Lung (tissue), 17 donors: ENCODE measurements at places on chromosomes 12 and 14.
A peak's percentile ranks its signal among the peaks of the same experiment; 100 is the strongest.

- DNase-seq: peak; percentile 45
Measured at GRCh38 chr12:116697305-116697704, 40.6 kb downstream of the SPRING1 start.

DNA sequence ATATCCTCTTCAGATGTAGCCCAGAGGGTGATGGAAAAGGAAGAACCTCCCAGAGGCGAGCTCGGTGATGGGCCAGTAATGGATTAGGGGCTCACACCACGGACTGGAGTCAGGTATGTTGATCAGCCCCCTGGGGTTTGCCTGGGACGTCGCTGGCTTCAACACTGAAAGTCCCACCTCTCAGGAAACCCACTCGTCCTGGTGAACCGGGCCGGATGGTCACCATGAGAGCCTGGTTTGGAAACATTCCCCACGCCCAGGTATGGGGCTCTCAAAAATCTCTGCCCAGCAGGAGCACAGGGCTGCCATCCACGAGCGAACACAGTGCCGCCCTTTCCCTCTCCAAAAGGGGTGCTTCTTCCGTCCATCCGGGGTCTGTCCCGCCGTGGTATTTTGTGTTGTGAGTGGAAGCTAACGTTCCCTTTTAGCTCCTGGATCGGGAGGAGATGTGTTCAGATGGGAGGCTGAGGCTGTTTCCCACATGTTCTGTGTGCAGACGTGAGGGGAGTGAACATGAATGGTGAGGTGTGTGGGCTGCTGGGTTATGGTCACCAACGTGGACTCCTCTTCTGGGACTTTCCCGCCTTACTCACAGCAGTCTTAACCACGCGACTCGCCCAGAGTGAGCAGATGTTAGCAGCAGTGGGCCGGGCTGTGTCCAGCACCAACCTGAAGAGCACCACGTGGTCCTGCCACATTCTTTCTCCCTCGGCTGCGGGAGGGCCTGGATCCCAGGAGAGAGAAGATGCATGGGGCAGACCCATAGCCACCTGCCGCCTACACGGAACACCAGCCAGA is 139.2 kb downstream of the KIF26A start:
- no peak for DNase-seq

DNA sequence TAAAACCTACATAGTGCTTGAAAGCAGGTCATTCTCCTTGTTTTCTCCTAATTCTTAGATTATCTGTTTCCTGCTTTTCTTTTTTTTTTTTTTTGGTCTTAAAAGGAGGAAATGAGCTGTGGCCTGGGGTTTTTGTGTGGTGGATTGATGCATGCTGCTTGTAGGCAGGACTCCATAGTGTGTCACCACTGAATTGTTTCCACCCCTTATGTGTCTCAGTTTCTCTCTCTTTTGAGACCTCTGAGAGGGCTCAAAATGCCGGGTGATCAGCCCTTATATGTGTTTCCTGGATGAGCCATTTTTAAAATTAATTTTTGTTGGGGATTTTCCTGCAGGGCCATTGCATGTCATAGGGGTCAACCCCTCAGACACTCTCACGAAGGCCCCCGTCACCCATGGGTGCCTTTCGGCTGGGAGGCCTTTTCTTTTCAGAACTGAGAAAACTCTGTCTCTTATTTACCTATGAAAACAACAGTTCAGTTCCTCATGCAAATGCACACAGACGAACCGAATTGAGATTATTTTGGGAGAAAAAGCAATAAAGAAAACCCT is 32.0 kb upstream of the LRRK2 start:
- DNase-seq: no peak

DNA sequence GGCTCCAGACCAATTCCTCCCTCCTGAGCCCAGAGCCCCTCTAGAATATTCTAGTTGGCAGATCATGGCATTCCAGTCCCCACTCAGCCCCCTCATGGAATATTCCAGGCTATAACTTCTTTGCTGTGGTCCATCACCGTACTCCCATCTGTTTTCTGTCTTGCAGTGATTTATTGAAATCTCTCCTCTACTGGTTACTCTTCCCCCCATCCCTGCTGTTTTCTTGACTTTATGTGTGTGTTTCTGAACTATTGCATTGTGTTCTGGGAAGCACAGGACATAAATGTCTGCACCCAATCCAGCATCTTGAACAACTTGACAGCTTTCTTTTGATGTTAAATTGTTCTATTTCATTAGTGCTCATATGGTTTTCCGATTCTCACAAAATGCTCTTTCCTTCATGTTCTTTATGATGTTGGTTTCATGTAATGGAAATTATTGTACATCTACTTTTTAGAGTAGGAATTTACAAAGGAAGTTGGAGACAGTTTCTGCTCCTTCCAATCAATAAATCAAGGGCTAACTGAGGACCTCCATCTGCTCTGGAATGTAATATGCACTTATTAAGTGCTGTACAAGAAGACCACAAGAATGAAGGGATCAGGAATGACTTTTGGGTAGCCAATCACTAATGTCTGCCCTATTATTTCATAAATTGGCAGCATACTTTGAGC is 26.3 kb downstream of the PDE6H start:
- DNase-seq: no peak

GRCh38 chr12:9342614-9343353 is 134.6 kb upstream of the PZP start:
- no peak for DNase-seq
